Fibroblast of the conjunctiva (primary cell): ENCODE measurements at places on chromosomes 12 and 14.

- no peak for DNase-seq
Observed at GRCh38 chr12:13208533-13209435, 12.3 kb downstream of the EMP1 start.

- no peak for DNase-seq
Observed at GRCh38 chr12:81953541-81953940, 194.4 kb upstream of the PPFIA2 start.

- DNase-seq: no peak
Observed at GRCh38 chr14:51849097-51849496, 11.3 kb upstream of the GNG2 start.

GRCh38 chr12:13241833-13242488 lies 45.4 kb downstream of the EMP1 start:
- DNase-seq: no peak

GRCh38 chr12:11967376-11968047 lies 103.2 kb upstream of the BCL2L14 start:
- DNase-seq: no peak

- no peak for DNase-seq
Observed at GRCh38 chr12:13367973-13368372, 171.4 kb downstream of the EMP1 start.

DNA sequence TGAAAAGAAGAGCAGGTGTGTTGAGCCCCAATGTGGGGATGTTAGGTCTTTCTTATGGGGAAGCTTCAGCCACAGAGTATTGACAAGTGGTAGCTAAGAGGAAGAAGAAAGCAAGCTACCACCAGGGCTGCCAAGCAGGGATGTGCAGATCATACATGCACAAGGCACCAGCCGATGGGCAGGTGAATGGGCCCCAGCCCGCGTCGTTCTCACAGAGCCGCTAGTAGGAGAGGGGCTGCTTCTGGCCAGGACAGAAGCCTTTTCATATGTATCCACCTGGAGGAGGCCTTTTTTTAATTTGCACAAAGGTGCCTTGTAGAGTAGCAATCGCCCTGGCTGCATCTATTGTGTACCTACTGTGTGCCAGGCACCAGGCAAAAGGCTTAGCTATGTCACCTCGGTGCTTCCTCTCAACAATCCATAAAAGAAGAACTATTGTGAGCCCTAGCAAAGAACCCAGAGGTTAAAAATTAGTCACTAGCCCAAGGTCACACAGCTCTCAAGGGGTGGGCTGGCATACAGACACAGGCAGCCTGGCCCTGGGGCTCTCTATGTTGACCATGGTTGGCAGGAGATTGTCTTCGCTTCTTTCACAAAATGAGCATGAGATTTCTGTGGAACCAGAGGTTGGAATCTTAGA lies 8.2 kb downstream of the NUAK1 start:
- no peak for DNase-seq

- DNase-seq: no peak
Observed at GRCh38 chr12:126431767-126432166, 1366.5 kb downstream of the AACS start.

DNA sequence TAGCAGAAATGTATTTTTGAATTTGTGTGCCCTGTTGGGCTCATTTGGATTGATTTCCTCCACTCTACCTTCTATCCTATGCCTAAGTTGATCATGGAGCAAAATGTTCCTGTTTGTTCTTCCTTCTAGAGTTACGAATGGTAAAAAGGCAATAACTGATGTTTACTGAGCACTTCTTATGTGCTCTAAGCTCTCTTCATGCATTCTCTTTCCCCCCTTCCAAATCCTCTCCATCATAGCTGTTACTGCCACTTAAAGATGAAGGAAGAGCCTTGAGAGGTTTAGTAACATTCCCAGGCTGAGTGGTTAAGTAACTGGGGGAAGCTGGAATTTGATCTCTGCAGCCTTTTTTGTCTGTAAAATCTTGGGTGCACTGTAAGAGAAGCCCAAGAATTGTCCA lies 60.1 kb downstream of the CHST11 start:
- DNase-seq: no peak

DNA sequence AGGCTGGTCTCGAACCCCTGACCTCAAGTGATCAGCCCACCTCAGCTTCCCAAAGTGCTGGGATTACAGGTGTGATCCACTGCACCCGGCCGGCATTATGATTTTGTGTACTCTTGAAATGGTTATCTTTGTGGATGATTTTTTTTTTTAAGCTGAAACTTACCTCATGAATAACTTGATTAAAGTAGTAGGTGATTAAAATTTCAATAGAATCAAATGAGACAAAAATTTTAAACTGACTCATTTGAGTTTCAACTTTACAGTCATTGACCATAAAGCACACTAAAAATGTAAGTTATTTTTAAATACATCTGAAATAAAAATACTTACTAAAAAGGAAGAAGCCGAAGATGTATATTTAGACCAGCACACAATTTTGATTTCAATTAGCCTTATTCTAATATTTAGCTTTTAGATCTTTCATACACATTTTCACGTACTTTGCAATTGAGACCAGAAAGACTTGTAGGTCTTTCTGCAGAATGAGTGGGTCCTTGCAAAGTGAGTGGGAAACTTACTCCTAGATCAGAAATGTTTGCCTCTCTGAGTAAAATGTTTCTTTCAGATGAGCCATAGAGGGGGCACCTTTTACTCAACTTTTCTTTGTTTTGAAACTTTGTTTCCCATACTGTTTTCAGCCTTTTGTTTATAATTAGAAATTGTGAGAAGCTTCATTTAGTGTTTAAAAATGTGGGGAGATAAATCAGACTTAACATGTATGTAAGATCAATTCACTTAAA lies 34.2 kb downstream of the TMPO start:
- DNase-seq: no peak

DNA sequence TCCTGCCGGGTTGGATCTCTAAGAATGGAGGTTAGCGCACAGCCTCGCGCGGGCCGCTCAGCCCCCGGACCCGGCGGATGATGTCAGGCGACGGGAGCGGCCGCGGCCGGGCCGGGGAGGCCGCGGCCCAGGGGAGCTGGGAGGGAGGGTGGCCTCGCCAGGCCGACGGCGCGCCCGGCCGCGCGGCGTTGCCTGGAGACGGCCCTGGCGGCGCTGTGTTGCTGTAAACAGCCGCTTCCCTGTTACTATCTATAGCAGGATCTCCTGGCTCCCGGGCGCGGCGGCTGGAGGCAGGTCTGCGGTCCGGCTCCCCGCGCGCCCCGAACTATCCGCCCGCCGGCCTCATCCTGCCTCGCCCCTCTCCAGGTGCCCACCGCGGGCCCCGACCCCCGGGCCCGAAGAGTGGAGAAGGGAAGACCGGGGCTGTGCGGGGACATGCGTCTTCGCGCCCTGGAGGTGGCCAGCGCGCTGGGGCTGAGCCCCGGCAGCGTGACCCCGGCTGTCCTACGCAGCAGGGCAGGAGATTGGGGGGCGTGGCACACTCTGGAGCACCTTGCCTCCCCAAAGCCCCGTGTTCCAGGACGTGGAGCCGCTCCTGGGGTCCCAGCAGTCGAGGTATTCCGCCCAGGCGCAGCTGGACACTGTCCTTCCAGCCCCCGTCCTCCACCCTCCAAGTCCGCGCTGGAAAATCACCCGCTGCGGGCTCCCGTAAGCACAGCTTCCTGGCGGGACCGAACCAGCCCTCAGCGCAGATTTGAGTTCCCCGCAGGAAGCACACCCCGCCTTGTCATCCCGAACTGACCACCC lies 1.4 kb upstream of the FOS start:
- no peak for DNase-seq

- no peak for DNase-seq
Observed at GRCh38 chr12:92571844-92572543, 130.8 kb upstream of the PLEKHG7 start.

- no peak for DNase-seq
Observed at GRCh38 chr12:23585782-23586163, 363.7 kb downstream of the SOX5 start.

- no peak for DNase-seq
Observed at GRCh38 chr12:21350975-21351374, 16.3 kb upstream of the SLCO1A2 start.

- DNase-seq: no peak
Observed at GRCh38 chr14:72418806-72419205, 475.1 kb downstream of the DPF3 start.

DNA sequence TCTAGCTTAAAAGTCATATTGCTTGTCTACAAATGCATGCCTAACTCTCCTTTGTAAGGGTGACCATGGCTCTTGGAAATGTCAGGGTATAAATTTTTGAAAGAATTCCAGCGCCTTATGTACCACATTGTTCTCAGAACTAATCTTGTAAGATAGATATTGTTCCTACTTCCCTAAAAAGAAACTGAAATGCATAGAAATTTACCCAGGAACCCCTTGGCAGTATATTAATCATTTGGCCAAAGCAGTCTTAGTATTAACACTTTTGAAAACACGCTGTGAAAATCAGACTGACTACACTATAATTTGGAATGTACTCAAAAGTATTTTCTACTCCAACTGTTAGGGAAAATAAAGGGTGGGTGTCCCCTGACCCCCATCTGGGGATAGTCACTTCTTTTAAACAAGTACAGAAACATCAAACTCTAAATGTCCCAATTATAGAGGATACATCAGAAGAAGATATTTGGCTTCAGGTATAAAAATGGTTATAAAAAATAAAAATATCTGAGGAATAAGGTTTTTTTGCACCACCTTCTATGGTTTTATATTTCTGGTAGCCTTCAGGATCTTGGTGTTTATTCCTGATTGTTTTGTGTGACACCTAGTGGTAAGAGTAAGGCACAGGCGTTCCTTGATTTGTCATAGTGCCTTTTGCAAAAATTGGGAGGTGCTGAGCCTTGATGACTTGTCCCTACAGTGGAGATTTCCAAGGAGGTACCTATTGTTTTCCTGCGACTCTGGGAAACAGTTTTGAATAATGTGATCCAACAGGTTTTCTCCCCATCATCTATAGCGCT lies 2.2 kb upstream of the NFKBIA start:
- peak; percentile 67 for DNase-seq

DNA sequence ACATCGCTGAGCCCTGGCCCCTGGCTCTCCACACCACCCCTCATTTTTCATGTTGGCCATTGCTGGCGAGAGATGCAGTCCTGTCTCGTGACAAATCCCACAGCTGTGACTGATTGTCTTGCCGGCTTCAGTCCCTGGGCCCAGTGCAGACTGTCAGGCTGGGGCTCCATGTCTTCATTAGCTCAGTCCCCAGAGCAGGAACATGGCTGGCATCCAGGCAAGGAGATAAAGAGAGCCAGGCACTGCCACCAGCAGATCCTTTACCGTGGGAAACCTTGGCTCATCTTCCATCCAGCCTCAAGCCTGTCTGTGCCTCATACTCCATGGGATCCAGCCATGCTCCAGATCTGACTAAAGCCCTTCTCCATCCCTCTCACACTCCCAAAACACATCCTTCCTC lies 284.7 kb upstream of the FKBP4 start:
- no peak for DNase-seq

DNA sequence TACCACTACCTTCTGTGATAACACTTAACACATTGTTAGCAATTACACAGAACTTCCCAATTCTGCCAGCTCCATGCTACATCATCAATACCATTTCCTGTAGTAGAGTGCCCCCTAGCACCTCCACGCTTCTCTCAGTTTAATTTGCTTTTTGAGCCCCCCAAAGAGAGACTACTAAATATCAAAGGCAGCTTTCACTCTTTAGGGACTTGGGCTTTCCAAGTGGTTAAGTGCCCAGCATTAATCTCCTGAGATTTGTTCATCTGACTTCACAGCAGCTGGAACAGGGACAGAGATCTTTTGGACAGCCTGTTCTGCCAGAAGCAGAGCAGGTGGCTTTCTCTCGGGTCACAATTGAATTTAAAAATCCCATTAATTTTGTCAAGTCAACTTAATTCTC lies 954.9 kb downstream of the DIO2 start:
- DNase-seq: no peak

DNA sequence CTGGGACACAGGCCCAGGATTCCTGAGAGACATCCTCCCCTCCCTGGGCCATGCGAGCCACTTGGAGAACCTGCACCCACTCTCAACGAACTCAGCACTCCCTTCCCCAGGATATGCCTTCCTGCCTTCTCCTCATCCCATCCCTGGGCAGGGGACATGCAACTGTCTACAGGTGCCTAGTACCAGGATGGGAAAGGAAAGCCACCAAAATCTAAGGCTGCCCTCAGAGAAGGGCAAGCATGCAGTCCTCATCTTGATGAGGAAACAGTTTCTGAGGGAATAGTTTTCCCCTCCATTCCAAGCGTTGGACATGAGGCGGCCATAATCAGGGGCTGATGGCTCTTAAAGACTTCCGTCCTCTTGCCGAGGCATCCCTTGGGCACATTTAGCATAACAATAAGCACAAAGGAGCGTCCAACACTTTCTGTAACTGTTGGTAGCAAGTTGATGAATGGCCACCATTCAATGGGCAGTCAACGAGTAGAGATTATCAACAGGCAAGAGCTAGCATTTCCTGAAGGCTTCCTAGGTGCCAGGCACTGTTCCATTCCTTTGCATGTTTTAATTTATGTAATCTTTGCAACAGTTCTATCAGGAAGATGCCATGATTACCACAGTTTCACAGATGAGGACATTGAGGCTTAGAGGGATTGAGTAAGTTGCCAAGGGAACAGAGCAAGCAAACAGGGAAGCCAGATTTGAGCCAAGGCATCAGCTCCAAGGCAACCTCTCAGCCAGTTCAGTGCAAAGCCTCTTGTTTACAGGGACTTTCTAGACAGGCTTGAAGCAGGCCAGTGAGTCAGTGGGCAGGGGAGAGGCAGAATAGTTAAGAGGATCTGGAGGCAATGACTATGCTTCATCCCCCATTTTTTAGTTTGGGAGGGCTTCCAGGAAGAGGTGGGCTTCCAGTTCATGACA lies 105.1 kb downstream of the SINHCAF start:
- no peak for DNase-seq

DNA sequence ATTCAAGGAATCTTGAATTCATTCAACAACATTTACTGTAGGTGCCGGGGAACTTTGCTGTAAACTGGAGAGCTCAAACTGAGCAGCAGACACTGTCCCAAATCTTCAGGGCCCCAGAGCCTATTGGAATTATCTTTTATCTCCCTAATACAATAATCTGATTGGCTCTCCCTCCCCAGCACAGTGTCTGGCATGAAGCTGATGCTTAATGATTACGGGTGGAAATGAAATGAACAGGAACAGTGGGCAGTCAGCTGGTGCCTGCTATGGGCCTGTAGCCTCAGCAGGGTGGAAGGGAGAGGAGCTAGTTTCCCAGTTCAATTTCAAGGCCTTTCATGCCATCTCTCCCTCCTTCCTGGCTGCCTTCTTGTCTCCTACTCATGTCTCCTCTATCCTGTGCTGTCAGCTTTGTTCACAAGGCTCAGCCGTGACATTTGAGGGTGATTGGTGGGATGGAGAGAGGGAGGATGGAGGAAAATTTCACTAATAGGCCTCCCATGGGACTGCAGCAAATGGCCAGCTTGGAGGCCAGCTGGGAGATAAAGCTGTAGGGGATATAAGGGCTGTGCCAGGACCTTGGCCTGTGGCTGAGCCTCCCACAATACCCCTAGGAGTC lies 4.3 kb upstream of the RAPGEF3 start:
- DNase-seq: no peak

- DNase-seq: no peak
Observed at GRCh38 chr12:18363321-18363720, 102.0 kb downstream of the PIK3C2G start.

- no peak for DNase-seq
Observed at GRCh38 chr14:37600880-37601741, 5.7 kb downstream of the TTC6 start.
